Uterus (tissue), 4 donors: ENCODE measurements at places on chromosomes 1 and 21. TPM values are rescaled to one million over a fixed set of nuclear protein-coding genes. Genes with fewer than 3 reads are reported as not detected.
A peak's percentile ranks its signal among the peaks of the same experiment; 100 is the strongest.

KLF17 gene
- not detected for total RNA-seq

RHD gene
- not detected for total RNA-seq

FAM177B gene
- total RNA-seq = not detected

KCNA2 gene
- total RNA-seq = not detected

DNA sequence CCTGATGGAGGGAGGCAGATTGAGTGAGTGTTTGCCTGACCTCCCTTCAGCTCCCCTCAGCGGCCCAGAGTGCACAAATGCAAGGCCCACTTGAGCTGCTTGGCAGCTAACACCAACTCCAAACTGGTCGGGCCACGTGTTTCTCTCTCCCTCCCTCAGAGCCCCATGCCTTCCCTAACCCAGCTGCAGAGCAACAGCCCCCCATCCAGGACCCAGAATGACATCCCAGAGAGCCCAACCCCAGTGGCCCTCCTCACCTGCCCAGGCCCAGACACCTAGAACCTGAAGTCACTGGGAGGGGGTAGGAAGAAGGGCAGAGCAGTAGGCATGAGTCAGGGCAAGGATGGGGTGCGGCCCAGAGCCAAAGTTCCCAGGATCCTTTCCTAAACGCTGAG, 789 bp upstream of the S100A14 start:
- no peaks in the 10 kb centered on the region for H3K27me3 ChIP-seq
- H3K36me3 ChIP-seq = no peaks in the 10 kb centered on the region
- H3K4me1 ChIP-seq = no peaks in the 10 kb centered on the region
- peak overlapping the region; percentile 6 for H3K27ac ChIP-seq
- DNase-seq = no peak
- no peak overlapping the region for H3K4me3 ChIP-seq

DNA sequence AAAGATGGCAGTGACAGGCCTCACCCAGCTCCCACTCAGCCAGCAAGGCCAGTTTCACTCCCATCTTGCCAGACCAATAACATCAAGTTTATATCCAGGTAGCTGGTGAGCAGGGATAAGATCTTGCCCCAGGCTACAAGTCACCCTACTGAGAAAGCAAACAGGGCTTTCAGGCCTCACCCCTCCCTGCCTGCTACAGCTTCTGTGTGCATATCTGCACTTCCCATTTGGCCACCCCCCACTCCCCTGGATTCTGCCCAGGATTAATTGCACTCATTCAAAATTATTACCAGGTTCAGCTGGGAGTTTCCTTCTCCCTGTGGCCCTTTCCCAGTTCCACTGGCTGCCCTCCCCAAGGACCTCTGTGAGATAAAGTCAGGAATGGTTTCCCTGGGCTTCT, 352.1 kb downstream of the TBX15 start:
- H3K4me1 ChIP-seq = no peaks in the 10 kb centered on the region
- H3K27ac ChIP-seq = no peak overlapping the region
- DNase-seq = no peak
- no peaks in the 10 kb centered on the region for H3K36me3 ChIP-seq
